ENCODE measurements at places on chromosomes 11 and 22.

GRCh38 chr22:41401781-41402648, 20.3 kb downstream of the TEF start:
- no peak for DNase-seq

GRCh38 chr22:31920306-31920705, 24.0 kb upstream of the YWHAH start:
- no peak for DNase-seq

GRCh38 chr11:66339162-66339675, 3.0 kb upstream of the RIN1 start:
- no peak for DNase-seq

GRCh38 chr11:110349138-110349996, 53.0 kb upstream of the RDX start:
- DNase-seq: no peak

GRCh38 chr11:134371436-134372185, 39.8 kb downstream of the GLB1L2 start:
- no peak for DNase-seq

Measured in HEK293T (cell line).